ENCODE measurements at places on chromosomes 12 and 14. TPM values are rescaled to one million over a fixed set of nuclear protein-coding genes. Genes with fewer than 3 reads are reported as not detected.

The MUCL1 gene
- not detected for total RNA-seq

The ARHGEF25 gene
- 18.6 TPM for total RNA-seq

The KRT71 gene
- total RNA-seq = not detected

The ADAM21 gene
- not detected for total RNA-seq

- no peak for DNase-seq
Observed at GRCh38 chr12:39476894-39477293, 34.0 kb upstream of the KIF21A start.

GRCh38 chr12:39574785-39575497 is 44.7 kb downstream of the ABCD2 start:
- peak; percentile 25 for DNase-seq

- DNase-seq = no peak
Observed at GRCh38 chr12:47945341-47945728, 18.1 kb upstream of the TMEM106C start.
